ENCODE measurements at places on chromosomes 5 and 9.

DNA sequence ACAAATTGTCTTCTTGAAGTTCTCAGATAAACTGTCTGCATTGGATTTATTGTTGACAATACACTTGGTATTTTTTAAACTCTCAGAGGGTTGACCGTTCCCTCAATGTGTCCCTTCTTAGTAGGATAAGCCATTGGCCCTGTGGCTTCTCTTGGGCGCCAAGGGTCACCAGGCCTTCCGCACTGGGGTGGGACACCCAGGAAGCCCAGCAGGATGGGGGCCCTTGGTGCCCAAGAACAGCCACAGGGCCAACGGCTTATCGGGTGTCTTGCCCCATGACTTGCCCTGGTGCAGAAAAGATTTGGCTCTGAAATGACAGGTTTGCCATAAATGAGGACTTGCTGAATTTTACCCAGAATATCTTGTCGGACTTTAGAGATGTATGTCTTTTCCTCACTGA is 375.0 kb downstream of the IRX2 start:
- no peak for DNase-seq

DNA sequence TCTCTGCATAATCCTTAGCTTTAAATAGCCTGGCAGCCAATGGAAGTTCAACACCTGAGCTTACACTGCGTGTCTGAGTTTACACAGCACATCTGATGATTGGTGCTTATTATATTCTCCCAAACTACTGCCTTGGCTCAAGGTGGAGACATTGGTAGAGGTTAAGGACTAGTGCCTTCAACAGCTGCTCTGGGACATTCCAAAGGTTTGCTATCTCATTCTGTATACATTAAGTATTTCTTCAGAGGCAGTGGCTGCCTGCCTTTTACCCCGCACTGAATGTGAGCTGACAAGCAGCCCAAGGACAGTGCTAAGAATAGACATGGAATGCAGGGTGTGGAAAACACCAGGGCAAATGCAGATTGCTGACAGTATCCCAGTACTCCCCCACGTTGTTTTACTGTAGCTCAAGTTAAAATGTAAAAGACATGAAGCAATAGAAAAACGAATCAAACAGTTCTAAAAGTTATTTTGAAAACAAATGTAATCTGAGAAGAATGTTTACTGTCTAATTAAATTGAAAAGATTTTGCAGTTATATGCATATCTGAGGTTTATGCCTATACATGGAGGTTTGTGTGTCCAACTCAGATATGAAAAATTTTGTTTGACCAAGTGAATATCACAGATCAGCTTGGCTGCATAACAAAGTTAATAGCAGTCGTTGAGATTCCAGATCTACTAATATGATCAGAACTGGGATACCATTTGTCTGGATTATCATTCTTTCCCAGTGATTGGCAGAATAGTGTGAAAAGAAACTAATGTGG is 1.8 kb downstream of the HSPB3 start:
- DNase-seq = no peak

GRCh38 chr5:20985754-20986153 is 997.8 kb upstream of the CDH18 start:
- no peak for DNase-seq

DNA sequence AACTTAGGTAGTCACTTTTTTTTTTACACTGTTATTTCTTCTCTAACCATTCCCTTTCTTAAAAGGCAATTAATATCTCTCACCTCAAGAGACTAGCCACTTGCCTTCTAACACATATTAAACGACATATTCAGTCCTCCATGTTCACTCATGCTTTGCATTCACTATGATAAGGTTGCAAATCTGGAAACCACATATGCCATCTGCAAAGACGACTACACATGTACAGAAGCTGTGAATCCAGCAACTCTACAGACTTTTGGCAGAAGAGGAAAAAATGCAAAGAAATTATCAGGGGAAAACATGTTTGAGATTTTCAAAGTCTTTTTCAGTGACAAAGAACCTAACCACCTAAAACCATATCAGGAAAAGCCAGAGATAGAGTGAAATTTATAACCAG is 112.1 kb downstream of the EPB41L4A start:
- DNase-seq = no peak

- DNase-seq = no peak
These were observed 142.8 kb upstream of the IFNE start for GRCh38 chr9:21624675-21625644.

DNA sequence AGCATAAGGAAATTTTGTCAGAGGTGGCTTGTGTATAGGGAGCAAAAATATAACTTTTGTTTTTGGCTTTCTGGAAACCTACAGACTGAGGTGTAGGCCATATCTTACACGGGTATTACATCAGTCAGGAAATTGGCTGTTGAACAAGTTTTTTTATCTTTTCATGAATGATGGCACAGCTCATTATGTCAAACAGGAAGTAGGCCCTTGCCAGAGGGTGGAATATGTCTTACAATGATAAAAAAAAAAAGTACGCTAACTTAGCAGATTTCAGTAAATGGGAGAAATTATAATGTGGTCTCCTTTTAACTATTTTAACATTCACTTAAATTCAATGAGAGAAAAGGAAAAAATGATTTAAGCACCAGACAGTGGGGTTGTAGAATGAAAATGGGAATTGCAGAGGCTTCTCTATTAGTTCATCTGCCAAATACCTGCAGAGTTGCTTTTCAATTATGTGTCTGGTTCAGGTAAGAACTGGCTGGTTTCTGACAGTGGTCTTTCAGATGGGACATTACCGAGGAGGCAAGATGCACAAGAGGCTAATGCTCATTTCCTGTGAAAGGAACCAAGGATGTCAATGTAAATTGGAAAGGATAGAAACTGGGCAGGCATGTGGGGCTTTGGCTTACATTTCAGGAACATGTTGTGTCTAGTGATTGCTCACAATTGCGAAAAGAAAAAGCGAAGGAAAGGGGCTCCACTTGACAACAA is 169.9 kb downstream of the NNT start:
- DNase-seq = no peak

DNA sequence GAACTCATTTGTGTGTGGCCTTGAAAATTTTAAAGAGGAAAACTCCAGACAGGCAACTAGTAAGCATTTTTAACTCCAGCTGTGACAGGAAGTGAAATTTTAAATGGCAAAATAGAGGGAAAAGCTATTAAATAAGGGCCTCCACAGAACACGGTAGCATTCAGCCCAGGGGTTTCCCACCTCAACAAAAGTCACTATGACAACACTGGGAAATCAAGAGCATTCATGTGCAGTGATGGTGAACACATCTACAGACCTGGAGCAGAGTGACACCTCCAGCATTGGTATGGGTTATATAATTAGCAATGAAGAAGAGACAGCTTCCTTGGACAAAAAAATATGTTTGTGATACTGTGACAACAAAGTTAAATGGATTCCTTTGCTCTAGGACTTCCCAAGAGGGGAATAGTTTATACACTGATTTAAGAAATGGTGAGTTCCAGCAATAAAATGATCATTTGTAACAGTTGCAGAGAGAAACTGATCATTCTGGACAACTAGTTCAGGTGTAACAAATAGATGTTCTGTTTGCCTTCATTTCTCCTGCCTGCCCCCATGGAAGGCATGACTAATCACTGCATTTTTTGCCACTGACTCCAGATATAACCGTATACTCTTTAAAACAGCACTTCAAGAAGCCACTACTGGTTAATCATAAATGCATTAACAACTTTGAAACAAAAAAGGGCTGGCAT is 93.3 kb upstream of the SLC44A1 start:
- no peak for DNase-seq

DNA sequence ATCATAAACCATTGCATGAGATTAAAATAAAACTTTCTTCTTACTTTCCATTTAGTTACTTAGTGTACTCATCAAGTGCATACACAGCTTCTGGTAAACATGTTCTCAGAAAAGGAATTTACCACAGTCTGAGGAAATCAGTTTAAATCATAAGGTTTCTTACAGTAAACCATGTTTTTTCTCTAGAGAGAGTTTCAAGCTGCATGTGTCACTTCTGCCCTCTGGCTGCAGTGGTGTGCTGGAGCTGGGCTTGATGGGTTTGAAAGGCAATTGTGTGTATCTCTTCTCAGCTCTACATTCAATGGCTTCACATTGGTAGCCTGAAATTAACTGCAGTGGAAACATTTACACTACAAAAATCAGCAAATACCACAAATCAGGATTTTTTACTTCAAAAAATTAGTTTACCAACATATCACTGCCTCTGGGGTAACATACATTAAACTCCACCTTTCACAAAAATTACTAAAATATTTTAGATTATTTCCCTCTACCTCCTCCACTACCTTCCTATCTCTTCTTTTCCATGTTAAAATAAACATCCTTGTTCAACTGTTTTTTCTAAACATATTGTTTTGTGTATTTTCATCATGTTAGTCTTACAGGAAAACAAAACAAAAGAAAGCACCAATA is 414.3 kb downstream of the ANXA1 start:
- no peak for DNase-seq

- no peak for DNase-seq
These were observed 303.0 kb upstream of the PDE4D start for GRCh38 chr5:60196385-60197113.

- no peak for DNase-seq
These were observed 50.1 kb upstream of the FBXL17 start for GRCh38 chr5:108432024-108432423.

- no peak for DNase-seq
These were observed 161.5 kb downstream of the ENTREP1 start for GRCh38 chr9:69486498-69486897.

DNA sequence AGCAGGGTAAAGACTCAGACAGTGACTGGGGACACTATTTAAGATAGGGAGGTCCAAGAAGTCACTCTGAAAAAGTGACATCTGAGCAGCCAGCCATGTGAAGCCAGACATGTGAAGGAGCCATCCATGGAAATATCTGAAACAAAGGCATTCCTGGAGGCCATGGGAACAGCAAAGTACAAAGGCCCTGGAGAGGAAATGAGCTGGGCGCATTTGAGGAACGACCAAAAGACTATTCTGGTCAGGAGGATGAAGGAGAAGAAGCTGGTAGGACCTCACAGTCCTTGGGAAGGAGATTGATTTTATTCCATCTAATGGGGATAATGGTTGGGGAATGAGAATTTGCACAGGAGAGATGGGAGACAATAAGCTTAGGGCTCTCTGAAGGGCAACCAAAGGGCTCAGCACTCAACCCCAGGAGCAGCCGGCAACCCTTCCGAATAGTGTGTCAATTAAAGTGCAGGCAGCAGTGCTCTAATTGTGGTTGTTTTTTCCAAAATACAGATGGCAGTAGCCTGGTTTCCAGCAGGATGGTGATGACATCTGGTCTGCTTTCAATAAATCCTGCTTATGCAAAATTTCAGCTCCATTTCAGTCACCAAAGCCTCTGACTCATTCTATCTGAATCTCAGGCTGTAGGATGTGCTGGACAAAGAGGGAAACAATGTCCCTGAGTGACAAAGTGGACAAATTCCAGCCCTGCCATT is 26.7 kb downstream of the FOXI1 start:
- no peak for DNase-seq

DNA sequence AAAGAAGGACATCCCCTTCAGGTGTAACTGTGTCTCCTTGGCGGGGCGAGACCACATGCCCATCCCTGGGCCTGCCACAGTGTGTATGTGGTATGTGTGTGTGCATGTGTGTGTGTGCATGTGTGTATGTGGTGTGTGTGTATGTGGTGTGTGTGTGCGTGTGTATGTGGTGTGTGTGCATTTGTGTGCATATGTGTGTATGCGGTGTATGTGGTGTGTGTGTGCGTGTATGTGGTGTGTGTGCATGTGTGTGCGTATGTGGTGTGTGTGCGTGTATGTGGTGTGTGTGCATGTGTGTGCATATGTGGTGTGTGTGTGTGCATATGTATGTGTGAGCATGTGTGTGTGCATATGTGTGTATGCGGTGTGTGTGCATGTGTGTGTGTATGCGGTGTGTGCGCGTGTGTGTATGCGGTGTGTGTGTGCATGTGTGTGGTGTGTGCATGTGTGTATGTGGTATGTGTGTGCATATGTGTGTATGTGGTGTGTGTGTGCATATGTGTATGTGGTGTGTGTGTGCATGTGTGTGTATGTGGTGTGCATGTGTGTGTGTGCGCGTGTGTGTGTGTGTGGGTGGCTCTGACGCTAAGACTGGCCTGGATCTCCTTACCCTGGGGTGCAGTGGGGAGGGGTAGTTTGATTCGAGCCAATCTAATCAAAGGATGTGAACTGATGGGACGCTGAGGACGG is 107.9 kb upstream of the RAPGEF1 start:
- no peak for DNase-seq

- DNase-seq = no peak
These were observed 33.4 kb upstream of the ARAP3 start for GRCh38 chr5:141715346-141715905.

GRCh38 chr9:95876138-95876444 is 600 bp downstream of the ERCC6L2 start:
- DNase-seq = no peak

GRCh38 chr9:19116107-19116790 is 11.0 kb downstream of the PLIN2 start:
- DNase-seq = no peak

- no peak for DNase-seq
These were observed 1579.3 kb upstream of the CDH6 start for GRCh38 chr5:29614206-29614605.

DNA sequence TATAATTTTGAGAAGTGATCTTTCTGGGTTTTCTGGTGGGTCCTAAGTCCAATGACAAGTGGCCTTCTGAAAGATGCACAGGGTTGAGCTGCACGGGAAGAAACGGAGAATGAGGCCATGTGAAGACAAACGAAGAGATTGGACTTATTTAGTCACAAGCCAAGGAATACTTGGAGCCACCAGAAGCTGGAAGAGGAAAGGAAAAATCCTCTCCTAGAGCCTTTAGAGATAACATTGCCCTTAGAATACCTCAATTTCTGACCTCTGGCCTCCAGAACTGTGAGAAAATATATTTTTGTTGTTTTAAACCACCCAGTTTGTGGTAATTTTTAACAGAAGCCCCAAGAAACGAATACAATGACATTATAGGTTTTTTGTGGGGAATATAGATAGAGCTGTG is 360.5 kb upstream of the TARS1 start:
- DNase-seq = no peak

- no peak for DNase-seq
These were observed 29.7 kb downstream of the RLN2 start for GRCh38 chr9:5274770-5275169.

DNA sequence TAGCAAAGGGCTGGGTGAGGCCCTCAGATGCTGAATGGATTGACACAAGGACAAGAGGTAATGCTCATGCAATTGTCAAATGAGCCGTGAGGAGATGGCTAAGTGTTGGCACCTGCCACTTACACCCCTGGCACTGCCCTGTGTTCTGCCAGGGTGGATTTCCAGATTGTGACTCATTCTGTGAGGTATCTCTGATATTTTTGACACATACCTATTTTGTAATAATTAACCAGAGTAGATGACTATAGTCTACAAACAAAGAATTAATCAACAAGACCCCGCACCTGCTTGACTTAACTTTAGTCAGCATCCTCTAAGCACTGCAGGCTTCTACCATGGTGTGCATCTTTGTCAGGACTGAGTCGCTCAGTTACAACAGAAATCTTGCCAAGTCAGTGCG is 200.8 kb downstream of the DIRAS2 start:
- DNase-seq = no peak

GRCh38 chr9:94728719-94729118 is 2.2 kb downstream of the AOPEP start:
- DNase-seq = no peak
